ENCODE measurements at places on chromosomes 6 and 20.

- no peak for DNase-seq
These were observed 12.9 kb downstream of the THBS2 start for GRCh38 chr6:169240591-169241390.

GRCh38 chr20:21465799-21466198 is 48.1 kb downstream of the NKX2-2 start:
- peak; percentile 27 for DNase-seq

DNA sequence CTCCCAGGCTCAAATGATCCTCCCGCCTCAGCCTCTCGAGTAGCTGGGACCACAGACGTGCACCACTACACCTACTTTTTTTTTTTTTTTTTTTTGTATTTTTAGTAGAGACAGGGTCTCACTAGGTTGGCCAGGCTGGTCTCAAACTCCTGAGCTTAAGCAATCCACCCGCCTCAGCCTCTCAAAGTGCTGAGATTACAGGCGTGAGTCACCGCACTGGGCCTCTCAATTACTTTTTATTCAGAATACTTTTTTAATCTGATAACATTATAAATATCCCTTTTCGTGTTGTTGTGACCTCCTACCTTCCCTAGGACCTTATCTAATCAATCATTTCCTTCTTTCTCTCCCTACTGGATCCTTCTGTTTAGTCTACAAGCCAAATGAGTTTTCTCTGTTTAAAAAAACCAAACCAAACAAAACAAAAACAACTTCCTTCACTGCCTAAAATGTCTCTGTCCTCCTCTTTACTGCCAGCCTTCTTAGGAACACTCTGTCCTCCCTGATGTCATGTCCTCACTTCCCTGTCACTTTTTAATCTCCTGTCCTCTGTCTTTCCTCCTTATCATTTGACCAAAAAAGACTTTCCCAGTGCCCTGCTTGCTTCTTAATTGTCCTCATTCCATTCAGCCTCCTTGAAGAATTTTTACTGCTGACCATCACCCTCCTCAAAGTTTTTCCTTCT is 85.0 kb downstream of the CAP2 start:
- DNase-seq, result no peak

DNA sequence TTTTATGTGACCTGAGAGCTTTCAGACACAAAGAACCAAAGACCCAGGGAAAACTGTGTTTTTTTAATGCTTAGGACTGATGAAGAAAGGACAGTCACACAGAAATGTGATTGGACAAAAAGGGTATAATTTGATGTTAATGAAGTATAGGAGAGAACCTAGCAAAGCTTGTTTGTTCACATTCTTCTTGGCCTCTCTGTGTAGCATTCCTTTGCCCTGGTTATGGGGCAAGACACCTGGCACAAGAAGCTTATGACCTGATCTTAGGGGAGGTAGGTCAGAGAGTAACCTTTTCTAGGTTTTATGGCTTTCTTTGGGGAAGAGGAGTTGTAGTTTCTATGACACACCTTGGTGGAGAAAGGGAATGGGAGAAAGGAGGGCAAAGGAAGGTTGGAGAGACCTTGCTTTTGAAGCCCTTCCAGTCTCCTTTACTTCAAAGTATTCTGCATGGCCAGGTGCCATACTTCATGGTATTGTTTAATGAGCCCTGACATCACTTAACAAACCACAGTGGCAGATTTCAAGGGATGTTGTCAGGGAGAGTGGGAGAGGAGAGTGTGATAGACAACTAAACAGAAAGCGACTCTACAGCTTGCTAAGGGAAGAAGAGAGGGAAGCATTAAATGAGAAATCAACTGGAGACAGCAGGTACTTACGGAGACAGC is 701.8 kb upstream of the FLRT3 start:
- no peak for DNase-seq

DNA sequence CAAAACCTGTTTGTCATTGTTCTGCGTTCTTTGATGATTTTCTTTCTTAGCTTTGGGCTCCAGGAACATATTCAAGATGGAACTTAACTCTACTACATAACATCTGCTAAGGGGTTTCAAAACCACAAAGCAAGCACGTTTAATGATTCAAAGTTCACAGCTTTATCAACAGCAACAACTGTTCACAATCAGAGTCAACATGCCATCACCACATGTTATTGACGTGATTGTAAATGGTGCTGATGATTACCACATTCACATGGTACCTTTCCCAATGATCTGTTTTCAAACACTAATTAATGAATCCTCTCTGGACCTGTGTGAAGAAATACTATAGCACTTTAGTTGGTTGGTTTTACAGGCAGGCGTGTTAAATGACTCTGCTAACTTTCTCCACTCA is 180.6 kb upstream of the CEP162 start:
- no peak for DNase-seq

- DNase-seq, result peak; percentile 18
These were observed 21.8 kb upstream of the UFL1 start for GRCh38 chr6:96499781-96500180.

- peak; percentile 57 for DNase-seq
These were observed 69.5 kb upstream of the SULF2 start for GRCh38 chr20:47854687-47855212.

DNA sequence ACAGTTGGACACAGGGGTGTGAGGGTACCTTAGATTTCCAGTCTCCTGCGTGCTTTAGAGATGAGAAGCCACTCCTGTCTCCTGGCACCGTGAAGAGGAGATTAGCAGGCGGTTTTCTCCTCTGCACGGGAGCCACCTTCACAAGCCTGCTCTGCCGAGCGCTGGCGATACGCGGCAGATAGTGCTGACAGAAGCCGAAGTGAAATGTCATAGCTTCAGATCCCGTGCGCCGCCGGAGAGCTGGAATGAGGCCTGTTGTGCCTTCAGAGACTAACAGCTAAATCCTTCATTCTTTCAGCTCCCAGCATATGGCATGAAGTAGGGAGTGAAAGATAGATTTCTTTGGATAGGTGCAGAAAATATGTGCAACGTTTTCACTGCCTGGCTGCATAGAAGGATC is 371.0 kb downstream of the TAF4 start:
- DNase-seq, result no peak

GRCh38 chr6:33019372-33019771 is 10.0 kb upstream of the HLA-DOA start:
- DNase-seq, result no peak

- DNase-seq, result no peak
These were observed 44.3 kb downstream of the HDGFL1 start for GRCh38 chr6:22613695-22614094.

DNA sequence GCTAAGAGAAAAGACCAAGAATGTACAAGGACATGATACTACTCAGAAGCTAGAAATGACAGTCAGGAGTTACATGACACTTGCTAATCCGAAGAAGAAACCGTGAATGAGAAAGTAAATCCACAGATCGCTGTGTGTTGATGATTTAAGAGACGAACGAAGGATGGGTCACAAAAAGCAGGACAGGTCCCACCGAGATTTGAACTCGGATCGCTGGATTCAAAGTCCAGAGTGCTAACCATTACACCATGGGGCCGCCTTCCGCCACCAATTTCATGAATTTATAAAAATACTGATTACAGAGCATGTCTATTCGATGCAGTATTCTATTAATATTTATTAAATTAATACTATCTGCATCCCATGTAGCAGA is 54.0 kb upstream of the BTN3A2 start:
- peak; percentile 78 for DNase-seq

- no peak for DNase-seq
These were observed 39.3 kb downstream of the SNRNP48 start for GRCh38 chr6:7629321-7629720.

DNA sequence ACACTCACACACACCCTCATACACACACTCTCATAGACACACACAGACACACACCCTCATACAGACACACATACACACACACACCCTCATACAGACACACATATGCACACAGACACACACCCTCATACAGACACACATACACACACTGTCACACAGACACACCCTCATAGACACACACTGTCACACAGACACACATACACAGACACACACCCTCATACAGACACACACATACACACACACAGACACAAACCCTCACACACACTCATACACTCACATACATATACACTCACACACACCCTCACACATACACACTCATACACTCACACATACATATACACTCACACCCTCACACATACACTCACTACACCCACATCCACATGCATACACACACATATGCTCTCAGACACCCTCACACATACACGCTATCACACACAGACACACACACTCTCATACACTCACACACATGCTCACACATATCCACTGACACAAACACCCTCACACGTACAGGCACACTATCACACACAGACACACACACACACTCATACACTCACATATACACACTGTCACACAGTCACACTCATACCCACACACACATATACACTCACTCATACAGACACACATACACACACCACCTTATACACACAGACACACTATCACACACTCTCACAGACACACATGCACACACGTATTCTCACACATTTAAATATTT is 9.1 kb downstream of the ADIG start:
- DNase-seq, result no peak

Data from GM12865 (cell line).